Stimulated activated CD8-positive, alpha-beta memory T cell treated with anti-CD3 and anti-CD28 coated beads, Interleukin-7, amount 100 ng/mL, for 1 hour (primary cell): ENCODE measurements at places on chromosomes 5 and 9.

GRCh38 chr5:139562847-139563246 is 1.7 kb downstream of the UBE2D2 start:
- DNase-seq: no peak

GRCh38 chr5:116044073-116044472 is 11.8 kb downstream of the ARL14EPL start:
- no peak for DNase-seq

GRCh38 chr5:27217155-27217956 is 179.0 kb upstream of the CDH9 start:
- no peak for DNase-seq

GRCh38 chr5:72387985-72388384 is 67.8 kb downstream of the PTCD2 start:
- DNase-seq: no peak

DNA sequence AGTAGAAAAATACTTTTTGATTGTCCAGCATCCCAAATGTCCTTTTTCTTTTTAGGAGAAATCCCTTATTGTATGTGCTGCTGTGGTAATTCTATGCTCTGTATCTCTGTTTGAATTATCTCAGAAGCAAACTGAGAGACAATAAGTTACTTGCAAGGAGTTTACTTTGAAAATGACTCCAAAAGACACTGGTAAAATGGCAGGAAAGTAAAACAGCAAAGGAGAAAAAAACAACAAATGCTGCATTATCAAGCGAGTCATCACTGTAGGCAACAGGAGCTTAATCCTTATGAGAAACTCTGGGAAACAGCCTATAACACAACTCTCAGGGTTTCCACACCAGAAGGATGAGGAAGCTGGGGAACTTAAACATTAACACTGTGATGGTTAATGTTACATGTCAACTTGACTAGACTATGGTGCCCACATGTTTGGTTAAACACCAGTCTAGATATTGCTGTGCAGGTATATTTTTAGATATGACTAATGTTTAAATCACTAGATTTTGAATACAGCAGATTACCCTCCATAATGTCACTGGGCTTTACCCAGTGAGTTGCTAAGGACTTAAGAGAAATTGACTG is 92.6 kb upstream of the GAS1 start:
- no peak for DNase-seq

GRCh38 chr5:57307516-57307915 is 133.7 kb downstream of the GPBP1 start:
- no peak for DNase-seq

GRCh38 chr9:70389621-70390266 is 24.7 kb downstream of the KLF9 start:
- DNase-seq: no peak

DNA sequence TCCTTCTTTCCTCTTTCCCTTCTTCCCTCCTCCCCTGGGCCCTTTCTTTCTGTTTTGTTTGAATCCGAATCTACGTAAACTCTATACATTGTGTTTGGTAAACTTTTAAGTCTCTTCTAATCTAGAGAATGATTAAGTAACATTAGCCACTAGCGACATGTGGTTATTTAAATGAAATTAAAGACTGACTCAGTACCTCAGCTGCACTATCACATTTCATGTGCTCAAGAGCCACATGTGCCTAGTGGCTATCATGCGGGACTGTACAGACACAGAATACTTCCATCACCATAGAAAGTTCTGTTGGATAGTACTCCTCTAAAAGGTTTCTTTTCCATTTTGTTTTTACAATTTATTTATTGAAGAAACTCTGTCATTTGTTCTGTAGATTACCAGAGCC is 29.0 kb downstream of the DCTN4 start:
- DNase-seq: no peak

DNA sequence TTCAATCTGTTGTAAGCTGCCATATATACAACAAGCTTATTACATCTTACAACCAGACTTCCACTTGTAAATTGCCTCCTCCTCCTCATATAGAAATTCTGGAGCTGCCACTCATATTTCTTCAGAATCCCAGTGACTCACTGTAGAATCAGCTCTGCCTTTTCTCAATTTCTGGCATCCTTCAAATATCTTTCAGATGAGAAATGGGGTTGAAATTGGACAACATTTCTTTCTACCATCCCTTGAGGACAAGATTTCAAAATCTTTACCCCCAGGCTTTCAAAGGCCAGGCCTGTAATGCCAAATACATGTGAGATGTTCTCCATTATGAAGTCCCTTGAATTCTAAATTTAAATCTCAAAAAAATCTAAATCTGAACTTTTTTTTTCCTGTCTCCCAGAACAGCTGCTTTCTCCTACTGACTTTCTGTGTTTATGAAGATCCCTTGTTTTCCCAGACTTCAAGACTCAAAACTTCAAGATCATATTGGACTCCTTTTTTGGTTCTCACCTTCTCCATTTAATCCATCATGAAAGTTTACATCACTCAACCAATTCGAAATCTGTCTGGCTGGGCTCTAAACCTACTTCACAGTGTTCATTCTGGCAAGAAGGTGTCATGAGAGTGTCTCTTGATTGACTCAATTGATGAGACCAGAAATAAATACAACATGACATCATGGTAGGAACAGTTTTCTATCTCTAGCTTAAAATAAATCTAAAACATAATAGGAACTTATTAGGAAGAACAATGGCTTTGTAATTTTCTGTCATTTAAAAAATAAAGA is 109.8 kb downstream of the HMHB1 start:
- no peak for DNase-seq

DNA sequence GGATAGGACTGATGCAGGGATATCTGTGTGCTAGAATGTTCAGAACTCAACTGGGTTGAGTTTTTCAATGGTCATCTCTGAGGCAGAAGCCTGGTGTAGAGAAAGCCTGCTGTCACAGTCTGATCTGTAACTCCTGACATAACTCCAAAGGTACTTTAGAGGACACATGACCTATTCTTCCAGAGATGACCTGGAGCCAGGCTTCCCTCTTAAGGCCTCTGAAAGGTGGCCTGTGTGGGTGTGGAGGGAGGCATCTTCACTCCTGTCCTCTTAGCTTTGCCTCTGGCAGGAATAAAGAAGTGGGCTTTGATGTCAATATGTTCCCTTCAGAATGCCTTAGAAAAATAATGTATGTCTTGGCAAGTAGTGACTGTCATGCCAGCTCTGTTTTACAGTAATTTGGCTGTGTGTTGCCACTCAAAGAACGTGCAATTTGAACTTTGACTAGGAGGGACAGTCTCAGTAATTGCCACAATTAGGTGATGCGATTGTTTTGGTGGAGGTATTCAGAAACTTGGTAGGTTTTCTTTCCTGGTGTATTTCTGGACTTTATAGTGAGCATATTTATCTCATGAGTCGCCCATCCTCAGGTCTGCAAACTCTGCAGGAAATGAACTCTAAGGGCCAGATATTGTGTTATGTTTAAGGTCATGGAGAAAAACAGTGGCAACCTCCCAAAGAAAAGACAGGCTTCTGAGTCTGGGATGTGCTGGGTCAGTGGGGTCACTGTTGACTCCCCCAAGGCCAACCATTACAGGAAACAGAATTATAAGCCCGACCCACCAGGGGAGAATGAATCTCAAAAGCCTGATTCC is 3.2 kb upstream of the C5orf63 start:
- no peak for DNase-seq

- no peak for DNase-seq
Observed at GRCh38 chr9:135525241-135526088, 4.2 kb downstream of the LCN1 start.
